Fibroblast of mammary gland (primary cell): ENCODE measurements at places on chromosomes 4 and X.

- no peak for DNase-seq
These were observed 6.5 kb downstream of the NKX3-2 start for GRCh38 chr4:13537832-13538177.

GRCh38 chr4:144778364-144778763 lies 132.4 kb downstream of the HHIP start:
- DNase-seq, result no peak

- DNase-seq, result no peak
These were observed 212.6 kb upstream of the AGTR2 start for GRCh38 chrX:115957862-115958490.

GRCh38 chr4:123748806-123749205 lies 352.2 kb downstream of the SPRY1 start:
- no peak for DNase-seq

DNA sequence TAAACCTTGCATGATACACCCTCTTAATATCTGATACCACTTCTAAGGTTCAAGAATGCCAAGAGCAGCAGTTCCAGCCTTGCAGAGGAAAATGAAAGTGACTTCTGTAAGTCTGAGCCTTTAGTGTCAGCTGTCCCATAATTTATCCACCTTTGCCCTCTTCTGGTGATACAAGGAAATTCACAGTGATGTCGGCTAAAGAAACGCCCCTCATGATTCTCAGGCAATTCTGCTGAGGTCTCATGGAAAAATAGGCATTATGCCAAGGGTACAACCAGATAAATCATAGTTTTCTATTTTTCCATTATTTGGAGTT lies 172.2 kb upstream of the CXCL13 start:
- peak; percentile 52 for DNase-seq

DNA sequence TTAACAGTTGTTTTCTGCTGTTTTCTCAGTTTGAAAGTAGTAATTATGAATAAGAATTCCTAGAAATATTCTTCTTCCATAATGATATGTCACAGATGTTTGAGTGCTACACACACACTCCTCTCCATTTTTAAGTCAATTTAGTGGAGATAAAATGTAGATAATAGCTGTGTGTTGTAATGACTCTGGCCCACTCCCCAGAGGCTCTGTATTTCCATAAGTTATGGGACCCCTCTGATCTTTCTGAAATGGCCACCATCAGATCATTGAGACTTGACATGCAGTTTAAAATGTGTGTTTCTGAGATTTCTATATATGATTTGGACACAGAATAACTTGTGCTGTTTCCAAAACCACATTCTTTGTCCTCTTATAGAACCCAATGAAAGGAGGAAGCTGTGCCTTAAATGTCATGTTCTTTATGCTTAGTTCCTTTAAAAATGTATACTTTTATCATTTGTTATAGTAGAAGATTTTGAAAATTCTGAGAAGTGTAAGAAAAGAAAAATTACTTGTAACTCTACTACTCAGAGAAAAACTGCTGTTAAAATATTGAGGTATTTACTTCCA lies 46.4 kb downstream of the GAB1 start:
- DNase-seq, result no peak

DNA sequence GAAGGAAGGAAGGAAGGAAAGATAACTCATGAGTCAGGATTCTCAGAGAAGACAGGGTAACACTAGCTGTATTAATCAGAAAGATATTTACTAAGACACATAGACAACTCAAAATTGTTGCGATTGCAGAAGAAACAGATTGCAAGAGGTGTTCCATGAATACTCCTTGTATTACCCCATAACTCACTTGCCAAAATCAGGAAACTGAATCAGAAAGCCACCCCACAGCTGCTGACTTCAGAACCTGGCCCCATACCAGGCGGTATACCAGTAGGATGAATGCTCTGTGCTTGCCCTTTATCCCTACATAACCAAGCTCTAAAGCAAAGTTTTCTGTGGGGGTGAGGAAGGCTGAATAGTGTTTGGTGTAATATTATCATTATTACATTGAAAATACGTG lies 468.5 kb downstream of the IQCM start:
- DNase-seq, result peak; percentile 86

DNA sequence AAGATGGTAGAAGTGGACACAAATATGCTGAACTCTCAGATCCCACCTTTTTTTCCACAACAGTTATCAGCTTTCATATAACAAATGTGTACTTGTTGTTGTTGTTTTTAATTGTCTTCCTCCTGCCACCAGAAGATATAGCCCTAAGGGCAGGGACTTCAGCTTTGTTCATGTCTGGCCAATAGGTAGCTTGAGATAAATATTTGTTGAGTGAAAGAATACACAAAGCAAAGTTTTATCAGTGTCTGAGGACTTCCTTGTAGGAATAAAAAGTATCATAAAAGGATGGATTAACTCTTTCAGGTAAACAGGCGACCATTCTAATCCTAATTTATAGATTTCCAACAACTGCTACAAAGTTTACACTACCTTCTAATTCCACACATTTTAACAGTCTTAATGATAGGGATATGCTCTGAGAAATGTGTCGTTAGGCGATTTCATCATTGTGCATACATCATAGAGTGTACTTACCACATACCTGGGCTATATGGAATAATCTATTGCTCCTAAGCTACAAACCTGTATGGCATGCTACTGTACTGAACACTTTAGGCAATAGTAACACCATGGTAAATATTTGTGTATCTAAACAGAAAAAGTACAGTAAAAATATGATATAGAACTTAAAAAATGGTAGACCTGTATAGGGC lies 186.1 kb downstream of the ATOH1 start:
- no peak for DNase-seq

DNA sequence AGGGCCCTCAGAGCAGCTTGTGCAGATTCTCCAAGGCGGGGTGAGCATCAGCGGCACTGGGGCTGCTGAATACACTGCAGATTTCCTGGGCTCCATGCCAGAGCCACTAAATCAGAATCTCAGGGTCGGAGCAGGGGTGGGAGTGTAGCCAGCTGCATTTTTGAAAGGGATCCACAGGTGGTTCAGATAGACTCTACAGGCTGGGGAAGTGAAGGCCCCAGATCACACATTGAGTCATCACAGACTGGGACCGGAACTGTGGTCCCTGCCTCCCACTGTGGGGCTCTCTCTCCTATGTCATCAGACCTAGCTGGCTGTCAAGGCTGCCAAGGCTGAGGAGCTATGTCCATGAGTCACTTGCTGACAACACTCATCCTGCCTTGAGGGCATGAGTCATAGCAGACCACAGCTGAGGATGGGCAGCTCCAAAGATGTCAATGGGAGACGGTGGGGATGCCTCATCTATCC lies 162.3 kb upstream of the MAMLD1 start:
- DNase-seq, result peak; percentile 99

- DNase-seq, result no peak
These were observed 315.9 kb downstream of the BMPR1B start for GRCh38 chr4:95073646-95074045.

GRCh38 chr4:151659601-151660364 lies 101.0 kb downstream of the GATB start:
- peak; percentile 14 for DNase-seq

DNA sequence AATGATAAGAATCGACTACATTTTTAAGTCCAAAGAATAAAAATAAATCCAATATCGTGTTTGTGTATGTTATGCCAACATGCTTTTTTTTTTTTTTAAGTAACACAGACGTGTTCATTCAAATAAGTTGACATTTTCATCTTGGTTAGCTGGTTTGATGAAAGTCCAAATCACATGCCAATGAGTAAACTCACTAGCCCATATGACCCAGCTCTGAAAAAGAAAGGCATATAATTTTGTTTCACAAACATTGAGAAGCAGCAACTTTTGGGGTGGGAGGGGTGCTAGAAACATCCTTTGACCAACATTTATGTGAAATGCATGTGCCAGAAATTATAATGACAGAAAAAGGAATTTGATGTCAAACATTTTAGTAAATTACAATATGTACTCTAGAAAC lies 61.6 kb upstream of the SPP1 start:
- DNase-seq, result peak; percentile 44

GRCh38 chr4:169756971-169757574 lies 671 bp downstream of the HPF1 start:
- DNase-seq, result no peak

DNA sequence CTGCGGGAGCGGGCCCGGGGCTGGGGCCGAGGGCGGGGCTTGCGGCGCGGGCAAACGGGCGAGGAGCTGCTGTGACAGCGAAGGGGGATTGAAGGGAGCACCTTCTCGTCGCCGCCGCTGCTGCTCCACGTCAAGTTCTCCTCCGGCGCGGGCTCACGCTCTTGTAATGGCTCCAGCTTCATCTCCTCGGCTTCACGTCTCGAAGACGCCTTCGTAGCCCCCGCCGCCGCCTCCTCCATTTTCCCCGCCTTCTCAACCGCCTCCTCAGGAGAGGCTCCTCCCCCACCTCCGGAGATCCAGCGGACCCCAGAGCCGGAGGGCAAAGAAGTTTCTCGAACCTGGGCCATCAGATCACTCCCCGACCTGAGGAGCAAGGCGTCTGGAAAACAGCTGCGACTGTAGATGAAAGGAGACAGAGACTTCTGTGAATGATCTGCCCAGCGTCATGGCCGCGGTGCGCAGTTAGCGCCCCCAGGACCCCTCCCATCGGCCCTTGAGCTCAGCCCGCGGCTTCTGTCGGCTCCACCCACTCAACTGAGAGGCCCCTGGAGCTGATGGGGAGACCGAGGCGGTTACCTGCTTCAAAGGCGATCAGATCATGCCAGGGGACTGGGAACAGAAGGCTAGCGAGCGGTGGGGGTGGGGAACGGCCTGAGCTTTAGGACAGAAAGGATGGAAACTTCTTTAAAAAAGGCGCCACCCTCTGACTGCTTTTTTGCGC lies 895 bp downstream of the USP51 start:
- DNase-seq, result peak; percentile 59

DNA sequence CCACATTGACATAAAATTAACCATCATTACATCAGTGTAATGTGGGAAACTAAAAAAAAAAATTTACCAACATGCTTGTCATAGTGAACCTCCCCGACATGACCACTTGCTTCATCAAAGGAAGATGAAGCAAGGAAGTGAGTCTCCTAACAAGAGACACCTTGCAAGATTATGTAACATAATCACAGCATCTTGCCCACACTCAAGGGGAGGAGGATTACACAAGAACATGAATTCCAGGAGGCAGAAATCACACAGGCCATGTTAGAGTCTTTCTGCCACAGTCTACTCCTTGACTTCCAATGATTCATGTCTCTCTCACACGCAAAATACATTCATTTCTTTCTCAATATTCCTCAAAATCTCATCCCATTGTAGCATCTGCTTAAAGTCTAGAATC lies 93.3 kb downstream of the AKAP4 start:
- peak; percentile 23 for DNase-seq

DNA sequence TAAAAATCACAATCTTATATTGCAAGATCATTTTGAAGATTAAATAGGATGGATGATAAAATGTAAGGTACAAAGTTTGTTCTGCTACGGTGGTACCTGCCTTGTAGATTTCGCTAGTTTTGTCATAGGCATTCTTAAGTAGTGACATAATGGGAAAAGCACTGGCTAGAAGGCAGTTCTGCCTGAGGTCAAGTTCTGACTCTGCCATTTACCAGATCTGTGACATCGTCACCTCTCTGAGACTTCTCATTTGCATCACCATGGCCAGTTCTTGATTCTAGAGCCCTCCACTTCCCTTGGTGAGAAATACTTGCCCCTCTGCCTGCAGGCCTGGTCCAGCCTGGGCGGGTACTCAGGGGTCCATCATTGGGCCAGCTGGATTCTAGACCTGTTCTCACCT lies 85.2 kb downstream of the HS3ST1 start:
- no peak for DNase-seq

GRCh38 chr4:180234730-180235129 lies 2008.5 kb upstream of the TENM3 start:
- no peak for DNase-seq

GRCh38 chrX:1519022-1519497 lies 17.9 kb downstream of the P2RY8 start:
- no peak for DNase-seq

GRCh38 chr4:109925396-109925795 lies 12.7 kb downstream of the EGF start:
- no peak for DNase-seq

DNA sequence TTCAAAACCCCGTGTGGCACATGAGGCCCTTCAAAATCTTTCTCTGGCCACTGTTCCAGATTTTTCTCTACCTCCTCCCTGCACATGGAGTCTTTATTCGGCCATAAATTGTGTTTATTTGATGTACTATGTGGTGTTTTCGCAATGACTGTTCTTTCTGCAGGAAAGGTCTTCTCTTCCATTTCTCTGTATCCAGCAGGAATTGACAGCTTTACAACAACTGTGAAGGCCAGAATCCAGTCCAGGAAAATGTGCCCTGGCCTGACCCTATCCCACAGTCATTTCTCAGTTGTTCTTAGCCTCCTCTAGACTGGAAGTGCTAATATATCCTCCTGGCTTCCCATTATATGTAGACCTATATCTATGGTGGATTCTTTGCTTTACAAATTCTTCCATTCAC lies 191.4 kb downstream of the COL25A1 start:
- DNase-seq, result no peak

DNA sequence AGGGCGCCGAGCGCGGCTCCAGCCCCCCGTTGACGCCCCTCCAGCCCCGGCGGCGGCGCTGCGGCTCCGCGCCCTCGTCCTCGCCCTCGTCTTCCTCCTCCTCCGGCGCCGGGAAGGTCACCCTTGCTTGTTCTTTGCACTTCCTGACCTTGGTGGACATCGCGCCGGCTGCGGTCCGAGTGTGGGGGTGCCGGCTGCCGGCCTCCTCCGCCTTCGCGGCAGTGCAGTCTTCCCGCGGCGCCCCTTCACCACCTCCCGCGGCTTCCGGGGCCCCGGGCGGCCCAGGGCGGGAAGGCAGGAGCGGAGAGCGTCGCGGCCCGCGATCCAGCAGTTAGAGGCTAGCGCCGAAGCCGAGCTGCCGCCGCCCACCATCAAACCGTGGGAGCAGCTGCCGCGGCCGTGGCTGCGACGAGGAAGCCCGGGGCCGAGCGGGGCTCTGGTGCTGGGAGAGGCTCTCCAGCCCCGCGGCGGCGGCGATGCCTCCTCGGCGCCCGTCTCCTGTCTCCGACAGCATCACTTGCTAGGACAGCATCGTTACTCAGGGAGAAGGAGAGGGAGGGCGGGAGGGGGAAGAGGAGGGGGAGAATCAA lies at the start of gene TRPC3:
Gene TRPC3 (minus strand): TSS at position 540 of the 590 bp plus-strand sequence. CDS start 380 bp downstream, at position 160.
- no peak for DNase-seq

DNA sequence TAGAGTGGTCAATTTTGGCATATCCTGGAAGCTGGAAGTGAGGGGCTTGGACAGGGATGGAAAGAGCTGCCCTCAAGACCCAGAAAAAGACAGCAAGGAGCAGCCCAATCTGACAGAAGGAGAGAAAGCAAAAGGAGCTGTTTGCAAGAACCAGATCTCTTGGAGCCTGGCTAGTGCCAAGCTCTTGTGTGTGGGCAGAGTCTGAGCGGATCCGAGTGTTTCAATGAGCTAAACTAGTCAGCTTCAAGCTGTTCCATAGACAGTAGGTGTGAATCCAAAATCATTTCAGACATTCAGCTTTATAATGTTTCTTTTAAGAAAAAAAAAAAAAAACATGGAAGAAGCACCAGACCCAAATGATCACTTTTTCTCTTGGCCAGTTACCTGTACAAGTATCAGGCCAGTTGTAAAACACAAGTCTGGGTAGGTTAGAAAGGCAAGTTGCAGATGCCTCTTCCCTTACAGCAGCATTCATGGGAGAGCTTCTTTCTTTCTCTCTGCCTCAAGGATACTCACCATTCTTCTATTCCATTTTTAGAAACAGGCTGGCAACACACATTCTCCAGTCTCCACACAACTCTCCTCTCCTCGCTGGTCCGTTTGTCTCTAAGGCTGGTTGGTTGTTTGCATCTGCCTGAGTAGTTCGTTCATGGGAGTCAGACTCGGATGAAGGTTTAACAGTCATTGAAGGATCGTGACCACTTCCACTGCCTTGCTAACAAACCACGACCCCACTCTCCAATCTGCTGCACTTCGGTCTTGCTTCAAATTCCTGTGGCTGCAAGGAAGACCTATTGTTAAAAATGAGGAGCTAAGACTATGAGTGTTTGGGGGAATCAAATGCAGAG lies 105.2 kb upstream of the GATB start:
- DNase-seq, result no peak
